Fibroblast of skin of left quadriceps (primary cell): ENCODE measurements at places on chromosomes 6 and 20.

GRCh38 chr20:44491635-44492395 is 16.1 kb downstream of the TTPAL start:
- no peak for DNase-seq

DNA sequence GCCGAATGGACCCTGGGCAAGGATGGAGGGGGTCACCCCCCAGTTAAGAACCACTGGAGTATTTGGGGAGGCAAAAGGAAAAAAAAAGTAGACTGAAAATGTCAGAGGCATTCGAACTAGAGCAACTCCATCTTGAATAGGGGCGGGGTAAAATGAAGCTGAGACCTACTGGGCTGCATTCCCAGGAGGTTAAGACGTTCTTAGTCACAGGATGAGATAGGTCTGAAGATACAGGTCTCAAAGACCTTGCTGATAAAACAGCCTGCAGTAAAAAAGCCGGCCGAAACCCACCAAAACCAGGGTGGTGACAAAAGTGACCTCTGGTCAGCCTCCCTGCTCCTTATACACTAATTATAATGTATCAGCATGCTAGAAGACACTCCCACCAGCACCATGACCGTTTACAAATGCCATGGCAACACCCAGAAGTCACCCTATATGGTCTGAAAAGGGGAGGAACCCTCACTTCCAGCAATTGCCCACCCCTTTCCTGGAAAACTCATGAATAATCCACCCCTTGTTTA is 70.4 kb upstream of the KCNG1 start:
- DNase-seq, result no peak

DNA sequence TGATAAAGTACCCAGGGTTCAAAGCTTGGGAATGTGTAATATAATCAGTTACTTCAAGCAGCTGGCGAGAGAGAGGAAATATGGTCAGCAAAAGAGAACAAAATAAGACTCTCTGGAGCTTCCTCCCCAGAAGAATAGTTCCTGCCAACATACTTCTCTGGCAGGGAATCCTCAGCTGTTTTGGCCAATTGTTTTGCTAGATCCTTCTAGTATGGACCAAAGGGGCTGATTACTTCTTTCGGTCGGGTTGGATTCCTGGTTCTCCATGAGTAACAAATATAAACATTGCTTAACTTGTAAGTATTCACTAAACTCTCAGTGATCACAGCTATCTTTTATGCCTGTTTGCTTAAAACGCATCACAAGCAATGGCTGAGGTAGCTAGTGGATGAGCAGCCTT is 31.4 kb upstream of the FBXO9 start:
- no peak for DNase-seq

- DNase-seq, result no peak
Measured at GRCh38 chr6:139392794-139393193, 18.3 kb upstream of the CITED2 start.

GRCh38 chr6:142846459-142846831 is 98.5 kb downstream of the HIVEP2 start:
- no peak for DNase-seq

- no peak for DNase-seq
Measured at GRCh38 chr20:32806356-32806755, 13.4 kb upstream of the MAPRE1 start.

GRCh38 chr6:128754658-128755256 is 128.2 kb upstream of the LAMA2 start:
- DNase-seq, result no peak

- DNase-seq, result peak; percentile 61
Measured at GRCh38 chr20:53579581-53580375, 13.9 kb downstream of the ZNF217 start.

- DNase-seq, result no peak
Measured at GRCh38 chr6:142300302-142300701, 1.5 kb upstream of the ADGRG6 start.

DNA sequence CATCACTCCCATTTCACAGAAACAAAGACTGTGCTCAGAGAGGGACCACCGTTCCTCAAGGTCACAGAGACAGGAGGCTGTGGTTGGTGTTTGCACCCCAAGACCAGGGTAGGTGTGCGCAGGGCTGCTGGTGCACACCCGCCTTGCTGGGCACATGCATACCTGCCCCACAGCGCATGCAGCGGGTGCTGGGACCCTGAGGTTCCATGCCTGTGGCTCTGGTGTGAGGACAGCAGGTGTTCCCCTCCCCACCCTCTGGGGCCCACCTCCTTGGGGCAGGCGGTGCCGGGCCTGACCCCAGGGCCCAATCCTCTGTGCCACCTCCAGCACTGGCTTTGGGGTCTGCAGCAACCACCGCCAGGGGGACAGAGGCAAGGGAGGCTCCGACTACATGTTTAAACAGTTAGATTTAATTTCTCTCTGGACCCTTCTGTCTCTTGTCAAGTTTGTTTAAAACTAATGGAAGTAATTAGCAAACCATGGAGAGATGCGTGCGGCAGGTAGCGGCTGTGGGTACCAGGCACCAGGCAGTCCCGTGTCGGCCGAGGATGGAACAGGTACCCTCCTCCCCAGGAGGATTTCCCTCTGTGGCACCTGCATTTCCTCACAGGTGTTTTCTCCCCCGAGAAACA is 327.8 kb downstream of the TAF4 start:
- no peak for DNase-seq

- peak; percentile 38 for DNase-seq
Measured at GRCh38 chr6:130697995-130698535, 129.1 kb upstream of the SMLR1 start.
